ENCODE measurements at places on chromosomes 4 and X. TPM values are rescaled to one million over a fixed set of nuclear protein-coding genes. Genes with fewer than 3 reads are reported as not detected.

FGFBP1 gene
- not detected for total RNA-seq

ALPK1 gene
- total RNA-seq = 8.7 TPM

LDB2 gene
- total RNA-seq = 137 TPM

- no peak for DNase-seq
Observed at GRCh38 chrX:25004040-25004439, 11.7 kb downstream of the ARX start.

- DNase-seq = no peak
Observed at GRCh38 chr4:82865592-82865991, 25.4 kb downstream of the SEC31A start.

DNA sequence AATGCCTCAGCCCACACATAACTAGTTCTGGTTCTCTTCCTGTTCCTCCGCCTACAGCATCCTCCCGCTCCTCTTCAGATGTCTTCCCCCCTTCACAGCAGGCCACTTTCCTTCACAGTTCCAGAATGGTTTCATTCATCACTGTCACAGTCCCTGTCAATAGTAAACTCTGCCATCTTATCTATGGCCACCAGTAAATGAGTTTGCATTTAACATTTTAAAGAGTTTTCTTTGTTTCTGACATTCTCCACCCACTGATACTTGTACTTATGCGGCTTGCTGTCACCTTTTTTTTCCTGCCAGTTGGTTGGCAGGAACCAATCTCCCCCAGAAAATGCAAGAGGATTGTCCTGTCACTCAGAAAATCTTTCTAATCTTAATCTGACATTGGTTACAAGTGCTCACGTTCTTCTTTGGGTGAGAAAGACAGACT is 114.1 kb downstream of the GLUD2 start:
- DNase-seq = no peak

DNA sequence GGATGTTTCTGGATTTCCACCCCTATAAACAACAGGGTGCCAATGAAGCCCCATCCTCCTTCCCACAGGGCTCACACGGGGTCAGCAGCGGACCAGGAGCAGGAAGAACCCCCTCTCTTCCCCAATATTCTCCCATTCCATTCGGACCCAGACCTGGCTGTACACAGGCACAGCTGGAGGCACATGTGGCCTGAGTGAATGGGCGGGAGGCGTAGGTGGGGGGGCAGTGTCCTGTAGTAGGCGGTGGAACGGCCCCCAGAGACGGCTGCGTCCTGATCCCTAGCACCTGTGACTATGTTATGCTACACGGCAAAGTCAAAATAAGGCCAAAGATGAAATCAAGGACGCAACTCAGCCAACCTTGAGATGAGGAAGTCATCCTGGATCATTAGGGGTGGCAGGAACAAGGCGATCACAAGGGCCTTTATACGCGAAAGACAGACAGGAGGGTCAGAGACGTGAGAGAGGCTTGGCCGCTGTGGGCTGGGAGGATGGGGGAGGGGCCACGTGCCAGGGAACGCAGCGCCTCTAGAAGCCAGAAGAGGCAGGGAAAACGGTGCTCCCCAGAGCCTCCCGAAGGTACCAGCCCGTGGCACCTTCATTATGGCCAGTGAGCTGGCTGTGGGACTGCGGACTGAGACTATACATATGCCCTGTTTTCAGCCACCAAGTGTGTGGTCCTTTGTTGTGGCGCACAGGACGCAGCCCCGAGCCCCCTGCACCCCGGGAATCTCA is 75.6 kb downstream of the WFS1 start:
- DNase-seq = no peak

GRCh38 chr4:105551965-105552746 is at the start of gene ARHGEF38:
Gene ARHGEF38, plus strand, starts transcription at chr4:105552620. Its CDS starts 146 bp downstream, at chr4:105552766.
- DNase-seq = no peak

GRCh38 chrX:39750256-39750790 is 347.4 kb downstream of the BCOR start:
- DNase-seq = no peak

SSX3 gene
- not detected for total RNA-seq

DNA sequence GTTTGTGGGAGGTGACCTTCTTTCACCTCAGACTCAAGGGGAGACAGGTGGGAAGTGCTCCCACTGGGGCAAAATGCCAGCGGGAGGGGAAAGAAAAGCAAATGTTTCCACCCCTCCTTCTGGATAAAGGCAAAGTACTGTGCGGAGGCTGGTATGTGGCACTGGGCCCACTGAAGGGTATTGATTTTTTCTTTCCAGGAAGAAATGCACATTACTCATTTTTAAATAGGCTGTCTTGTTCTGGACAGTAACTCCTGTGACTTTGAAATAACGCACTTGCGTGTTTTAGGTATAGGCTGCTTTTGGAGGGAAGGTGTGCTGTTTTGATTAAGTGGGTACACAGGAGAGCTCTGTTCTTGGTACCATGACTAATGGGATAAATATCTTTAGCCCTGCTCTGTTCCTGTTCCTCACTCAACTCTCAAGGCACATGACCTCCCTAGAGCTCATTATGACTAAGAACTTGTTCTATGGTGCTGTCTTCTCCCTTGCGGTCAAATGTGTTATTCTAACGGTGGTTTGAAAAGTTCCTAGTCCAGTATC is 40.7 kb upstream of the MBTPS2 start:
- DNase-seq = no peak

DNA sequence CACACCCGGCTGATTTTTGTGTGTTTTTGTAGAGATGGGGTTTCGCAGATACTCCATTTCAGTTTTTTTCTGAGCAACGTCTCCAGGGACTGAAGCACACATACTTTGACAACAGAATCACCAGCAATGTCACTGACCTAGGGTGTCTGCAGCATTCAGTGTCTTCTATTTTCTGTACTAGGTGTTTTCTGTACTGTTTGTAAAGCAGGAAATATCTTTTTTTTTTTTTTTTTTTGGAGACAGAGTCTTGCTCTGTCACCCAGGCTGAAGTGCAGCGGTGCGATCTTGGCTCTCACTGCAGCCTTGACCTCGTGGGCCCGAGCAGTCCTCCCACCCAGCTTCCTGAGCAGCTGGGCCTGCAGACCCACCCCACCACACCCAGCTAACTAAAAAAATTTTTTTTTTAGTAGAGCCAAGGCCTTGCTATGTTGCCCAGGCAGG is 8.9 kb downstream of the ADD1 start:
- DNase-seq = no peak

FAM184B gene
- not detected for total RNA-seq

- DNase-seq = no peak
Observed at GRCh38 chrX:12488220-12488619, 303.0 kb upstream of the PRPS2 start.

- DNase-seq = no peak
Observed at GRCh38 chrX:20500949-20501348, 234.2 kb upstream of the RPS6KA3 start.

- DNase-seq = no peak
Observed at GRCh38 chr4:81628489-81628888, 156.8 kb upstream of the RASGEF1B start.

- no peak for DNase-seq
Observed at GRCh38 chr4:118729287-118730286, 44.4 kb downstream of the METTL14 start.

DNA sequence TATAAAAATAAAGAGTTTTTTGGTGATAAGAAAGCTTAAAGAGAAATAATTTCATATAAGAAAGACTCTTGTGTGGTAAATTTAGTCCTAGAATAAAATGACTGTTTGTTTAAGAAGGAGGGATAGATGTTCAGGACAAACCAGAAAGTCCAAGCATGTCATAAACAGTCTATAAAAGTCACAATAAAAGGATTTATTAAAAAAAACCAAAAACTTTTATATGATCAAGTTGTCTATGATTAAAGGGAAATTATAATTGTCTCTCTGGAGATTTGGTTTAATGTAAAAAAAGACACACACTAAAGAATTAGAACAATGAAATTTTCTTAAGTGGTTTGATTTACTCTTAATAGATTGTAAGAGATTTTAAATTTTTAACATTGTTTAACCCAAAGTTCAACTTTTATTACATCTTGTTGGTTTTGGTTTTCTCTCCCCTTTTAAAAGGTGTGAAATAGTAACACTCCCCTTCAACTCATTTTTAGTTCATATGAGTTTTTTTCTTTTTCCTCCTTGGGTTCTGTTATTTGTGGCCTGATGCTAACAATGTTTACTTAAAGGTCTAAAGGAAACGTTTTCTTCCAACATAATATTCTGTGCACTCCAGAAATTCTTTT is 89.7 kb downstream of the PDHA2 start:
- DNase-seq = no peak

CT47C1 gene
- not detected for total RNA-seq

DNA sequence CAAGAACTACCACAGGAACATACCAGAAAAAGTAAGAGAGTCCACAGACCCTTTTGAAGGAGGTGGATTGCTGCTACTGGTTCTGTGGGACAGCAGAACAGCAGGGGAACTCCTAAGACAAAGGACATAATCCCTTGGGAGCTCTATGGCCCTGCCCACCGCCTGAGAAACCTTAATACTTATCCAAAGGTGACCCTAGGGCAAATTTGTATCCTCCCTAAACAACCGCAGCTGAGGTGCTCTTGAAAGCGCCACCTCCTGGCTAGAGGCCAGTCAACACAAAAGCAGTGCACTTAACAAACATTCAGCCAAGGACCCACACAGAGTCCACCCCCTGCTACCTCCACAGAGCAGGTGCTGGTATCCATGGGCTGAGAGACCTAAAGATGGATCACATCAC is 136.8 kb downstream of the ADAM29 start:
- no peak for DNase-seq

RAP1GDS1 gene
- total RNA-seq = 8.3 TPM

GRCh38 chrX:140425712-140426395 is 79.0 kb downstream of the SOX3 start:
- DNase-seq = no peak

PDCL2 gene
- not detected for total RNA-seq

TBX22 gene
- not detected for total RNA-seq

TREX2 gene
- total RNA-seq = 0.21 TPM

DNA sequence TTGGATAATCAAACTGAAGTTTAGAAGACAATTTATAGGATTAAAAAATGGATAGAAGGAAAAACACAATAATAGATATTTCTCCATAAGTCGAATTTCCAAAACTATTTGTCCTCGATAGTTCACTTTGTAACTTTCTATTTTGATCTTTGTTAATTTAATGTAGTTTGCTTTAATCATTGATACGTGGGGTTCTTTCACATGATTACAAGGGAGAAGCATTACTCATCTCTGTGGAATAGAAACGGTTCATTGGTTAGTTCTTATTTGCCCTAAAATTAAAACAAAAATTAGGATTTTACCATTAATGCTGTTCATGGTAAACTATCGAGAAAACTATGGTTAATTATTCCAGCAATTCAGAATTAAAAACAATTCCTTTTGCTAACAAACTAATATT is 2.1 kb downstream of the TET2 start:
- DNase-seq = no peak

SHROOM3 gene
- total RNA-seq = 192 TPM

- no peak for DNase-seq
Observed at GRCh38 chr4:183843248-183843671, 61.8 kb upstream of the STOX2 start.

- no peak for DNase-seq
Observed at GRCh38 chr4:37835806-37836205, 9.3 kb downstream of the PGM2 start.

HMX1 gene
- not detected for total RNA-seq

GRCh38 chrX:40778861-40779575 is 43.7 kb upstream of the MED14 start:
- no peak for DNase-seq

GRCh38 chr4:151434183-151434860 is 25.3 kb downstream of the FHIP1A start:
- DNase-seq = no peak

- no peak for DNase-seq
Observed at GRCh38 chr4:60822986-60823385, 377.1 kb upstream of the ADGRL3 start.

MAGED4 gene
- total RNA-seq = 0.53 TPM

GRCh38 chrX:134537179-134537955 is 77.4 kb downstream of the HPRT1 start:
- DNase-seq = no peak

GRCh38 chrX:151153667-151154066 is 22.7 kb upstream of the GPR50 start:
- no peak for DNase-seq

DNA sequence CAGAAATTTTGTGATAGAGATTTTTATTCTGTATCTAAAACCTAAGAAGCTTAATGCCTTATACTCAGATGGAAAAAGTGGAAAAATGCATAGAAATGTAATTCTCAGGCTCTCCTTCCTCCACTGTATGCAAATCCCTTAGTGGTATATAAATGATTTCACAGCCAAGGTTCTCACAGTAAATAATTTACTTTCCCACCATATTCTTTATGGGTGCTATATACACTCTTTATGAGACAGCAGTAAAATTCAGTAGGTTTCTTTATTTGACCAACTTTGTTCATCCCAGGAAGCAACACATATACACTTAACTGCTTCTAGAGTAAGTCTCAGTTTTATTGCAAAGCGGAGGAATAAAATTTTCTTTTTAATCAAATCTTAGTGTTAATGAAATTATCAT is 1399.7 kb downstream of the PCDH7 start:
- no peak for DNase-seq

DNA sequence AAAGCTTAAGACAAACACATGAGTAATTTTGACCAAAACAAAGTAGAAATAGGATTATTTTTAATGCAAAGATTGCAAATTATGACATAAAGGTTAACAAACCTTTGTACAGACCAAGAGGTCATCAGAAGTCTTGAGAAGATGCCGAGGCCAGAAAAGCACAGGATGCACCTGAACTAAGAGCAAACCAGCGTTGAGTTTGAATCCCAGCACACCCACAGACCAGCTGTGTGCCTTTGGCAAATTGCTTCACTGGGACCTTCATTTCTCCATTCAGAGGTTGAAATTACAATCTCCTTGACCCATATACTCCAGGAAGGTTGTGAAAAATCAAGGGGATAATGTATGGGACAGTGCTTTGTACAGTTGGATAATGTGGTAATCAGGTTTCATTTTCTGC is 56.6 kb downstream of the PPM1K start:
- DNase-seq = no peak

DNA sequence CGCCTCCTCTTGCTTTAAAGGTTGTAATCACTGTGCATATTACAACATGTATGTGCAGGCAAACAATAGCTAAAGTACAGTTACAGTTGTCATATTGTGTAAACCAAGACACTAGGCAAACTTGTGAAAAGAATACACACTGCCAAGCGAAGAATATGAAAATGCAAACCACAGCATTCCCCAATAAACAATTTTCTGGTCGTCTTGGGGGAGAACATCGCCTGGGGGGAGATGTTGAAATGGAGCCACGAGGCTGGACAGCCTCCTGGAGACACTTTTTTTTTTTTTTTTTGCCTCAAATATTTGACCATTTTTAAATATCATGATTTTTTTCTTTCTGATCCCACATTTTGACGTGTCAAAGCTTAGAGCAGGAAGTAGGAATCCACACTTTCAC is 51.7 kb upstream of the PDLIM3 start:
- no peak for DNase-seq

- DNase-seq = no peak
Observed at GRCh38 chr4:15955670-15956069, 7.3 kb downstream of the FGFBP2 start.

TMEM47 gene
- 117 TPM for total RNA-seq

GRCh38 chr4:25865586-25865985 is 2.8 kb upstream of the SEL1L3 start:
- no peak for DNase-seq

Data from ascending aorta (tissue), 2 donors.